Activated naive CD4-positive, alpha-beta T cell (primary cell): ENCODE measurements at places on chromosomes 3 and 15.

GRCh38 chr3:140189976-140190375, 255.0 kb downstream of the CLSTN2 start:
- DNase-seq = no peak

GRCh38 chr3:69249001-69249400, 126.6 kb upstream of the LMOD3 start:
- DNase-seq = no peak

DNA sequence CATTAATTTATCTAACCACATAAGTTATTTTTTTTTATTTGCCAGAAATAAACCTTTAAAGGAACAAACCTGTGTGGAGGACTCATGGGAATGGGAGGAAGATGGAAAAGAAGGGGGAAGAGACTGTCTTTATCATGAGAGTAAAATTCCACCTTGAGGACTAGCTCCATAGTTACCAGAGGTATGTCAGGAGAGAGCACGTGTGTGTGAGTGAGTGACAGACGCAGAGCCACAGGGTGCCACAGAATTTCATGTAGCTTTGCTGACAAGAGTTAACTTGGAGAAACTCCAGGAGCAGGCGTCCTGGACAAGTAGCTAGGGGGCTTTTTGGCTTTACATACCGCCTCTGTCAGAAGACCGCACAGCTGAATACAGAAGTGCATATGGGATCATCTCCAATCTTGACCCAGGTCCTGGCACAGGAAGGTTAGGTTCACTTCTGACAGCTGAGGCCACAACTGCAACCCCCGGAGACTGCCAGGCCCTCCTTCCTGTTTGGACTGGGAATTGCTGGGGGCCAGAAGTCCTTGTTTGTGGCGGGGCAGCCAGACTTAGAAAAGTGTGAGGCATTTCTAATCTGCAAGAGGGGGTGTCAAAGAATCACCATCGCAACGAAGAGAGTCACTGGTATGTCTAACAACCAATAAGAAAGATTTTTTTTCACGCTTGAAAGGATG, 197.8 kb upstream of the TPM1 start:
- no peak for DNase-seq

- no peak for DNase-seq
These were observed 74.3 kb downstream of the GABRB3 start for GRCh38 chr15:26698555-26698954.

GRCh38 chr15:96331144-96331944, 844 bp downstream of the NR2F2 start:
- no peak for DNase-seq

DNA sequence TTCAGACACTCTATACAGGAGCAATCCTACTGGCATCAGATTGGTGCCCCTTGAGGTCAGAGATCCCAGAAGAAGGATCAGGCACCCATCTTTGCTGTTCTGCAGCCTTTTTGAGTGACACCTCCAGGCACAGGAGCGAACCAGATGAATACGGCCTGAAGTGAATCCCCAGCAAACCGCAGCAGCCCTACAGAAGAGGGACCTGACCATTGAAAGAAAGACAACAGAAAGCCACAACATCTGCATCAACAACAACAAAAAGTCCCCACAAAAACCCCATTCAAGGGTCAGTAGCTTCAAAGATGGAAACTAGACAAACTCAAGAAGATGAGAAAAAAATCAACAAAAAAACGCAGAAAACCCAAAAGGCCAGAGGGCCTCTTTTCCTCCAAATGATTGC, 130.4 kb downstream of the PPM1L start:
- DNase-seq = no peak

DNA sequence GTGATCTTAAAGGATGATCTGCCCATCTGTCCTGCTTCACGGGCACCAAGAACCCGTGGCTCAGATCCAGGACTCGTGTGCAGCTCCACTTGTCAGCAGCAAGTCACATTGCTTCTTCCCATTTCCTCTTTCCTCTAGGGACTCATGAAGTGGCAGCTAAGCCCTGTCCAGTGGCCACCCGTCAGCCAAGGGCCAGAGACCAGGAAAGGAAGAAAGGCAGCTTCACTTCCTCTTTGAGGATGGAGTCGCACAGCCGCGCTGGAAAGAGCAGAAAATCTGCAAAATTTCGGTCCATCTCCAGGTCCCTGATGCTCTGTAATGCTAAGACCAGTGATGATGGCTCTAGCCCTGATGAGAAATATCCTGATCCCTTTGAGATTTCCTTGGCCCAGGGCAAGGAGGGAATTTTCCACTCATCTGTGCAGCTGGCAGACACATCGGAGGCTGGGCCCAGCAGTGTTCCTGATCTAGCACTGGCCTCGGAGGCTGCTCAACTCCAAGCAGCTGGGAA, 28.5 kb downstream of the IL16 start:
- DNase-seq = no peak

DNA sequence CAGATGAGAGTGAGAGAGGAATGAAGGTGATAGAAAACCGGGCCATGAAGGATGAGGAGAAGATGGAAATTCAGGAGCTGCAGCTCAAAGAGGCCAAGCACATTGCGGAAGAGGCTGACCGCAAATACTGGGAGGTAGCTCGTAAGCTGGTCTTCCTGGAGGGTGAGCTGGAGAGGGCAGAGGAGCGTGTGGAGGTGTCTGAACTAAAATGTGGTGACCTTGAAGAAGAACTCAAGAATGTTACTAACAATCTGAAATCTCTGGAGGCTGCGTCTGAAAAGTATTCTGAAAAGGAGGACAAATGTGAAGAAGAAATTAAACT, 88.9 kb downstream of the EOMES start:
- no peak for DNase-seq

GRCh38 chr3:29972320-29972993, 633.9 kb upstream of the TGFBR2 start:
- DNase-seq = no peak

DNA sequence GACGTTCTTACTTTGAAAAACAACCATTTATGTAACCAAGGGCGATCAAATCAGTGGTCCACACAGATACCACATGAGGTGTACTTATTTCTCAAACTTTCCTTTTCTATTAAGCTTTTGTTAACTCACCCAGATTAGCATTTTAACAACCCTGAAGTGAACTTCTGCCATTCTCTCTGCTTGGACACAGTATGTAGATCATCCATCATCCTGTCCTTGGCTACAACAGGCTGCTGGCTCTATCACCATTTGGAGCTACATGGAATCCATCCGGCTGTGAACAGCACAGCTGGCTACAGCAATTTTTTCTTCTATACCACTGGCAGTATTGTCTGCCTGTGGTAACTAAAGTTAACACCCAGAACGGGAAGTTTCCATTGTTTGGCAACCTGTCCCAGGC, 4.4 kb downstream of the SEMA6D start:
- DNase-seq = no peak

- DNase-seq = no peak
These were observed 42.9 kb upstream of the APH1B start for GRCh38 chr15:63234451-63234870.
